Putamen (tissue), 1 donor: ENCODE measurements at places on chromosomes 4 and X.

GRCh38 chr4:153523164-153523796 is 57.1 kb downstream of the TMEM131L start:
- DNase-seq: no peak

DNA sequence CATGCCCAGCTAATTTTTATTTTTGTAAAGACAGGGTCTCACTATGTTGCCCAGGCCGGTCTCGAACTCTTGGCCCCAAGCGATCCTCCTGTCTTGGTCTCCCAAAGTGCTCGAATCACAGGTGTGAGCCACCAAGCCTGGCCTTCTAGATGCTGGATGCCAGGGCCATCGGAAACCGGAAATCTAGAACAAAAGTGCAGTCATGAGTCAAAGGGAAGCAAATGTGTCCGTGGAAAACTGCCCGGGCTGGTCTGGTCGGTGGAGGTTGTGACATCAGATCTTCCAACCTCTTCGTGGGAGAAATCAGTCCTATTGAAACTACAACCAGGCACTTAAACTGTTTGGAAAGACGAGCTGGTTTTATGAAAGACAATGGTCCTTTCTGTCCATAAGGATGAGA is 92.3 kb upstream of the SHOX start:
- DNase-seq: no peak

DNA sequence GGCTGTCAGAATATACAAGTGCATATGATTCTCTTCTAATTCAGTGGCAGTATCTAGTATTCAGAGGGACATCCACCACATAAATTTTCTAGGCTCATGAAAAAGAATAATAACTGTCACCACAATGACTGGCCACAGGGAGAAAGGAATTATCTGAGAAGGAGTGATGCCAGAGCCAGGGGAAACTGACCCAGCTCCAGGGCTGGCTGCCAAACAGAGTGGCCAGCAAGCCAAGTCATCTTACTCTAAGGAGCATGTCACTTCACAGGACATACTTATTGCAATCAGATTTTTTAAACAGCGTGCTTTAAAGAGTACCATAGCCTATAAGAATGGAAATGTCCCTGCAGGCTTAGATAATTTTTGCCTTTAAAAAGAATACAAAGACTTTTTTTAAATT is 5.8 kb upstream of the SEPTIN11 start:
- no peak for DNase-seq

- DNase-seq: no peak
Observed at GRCh38 chrX:56759736-56760409, 30.8 kb downstream of the NBDY start.

DNA sequence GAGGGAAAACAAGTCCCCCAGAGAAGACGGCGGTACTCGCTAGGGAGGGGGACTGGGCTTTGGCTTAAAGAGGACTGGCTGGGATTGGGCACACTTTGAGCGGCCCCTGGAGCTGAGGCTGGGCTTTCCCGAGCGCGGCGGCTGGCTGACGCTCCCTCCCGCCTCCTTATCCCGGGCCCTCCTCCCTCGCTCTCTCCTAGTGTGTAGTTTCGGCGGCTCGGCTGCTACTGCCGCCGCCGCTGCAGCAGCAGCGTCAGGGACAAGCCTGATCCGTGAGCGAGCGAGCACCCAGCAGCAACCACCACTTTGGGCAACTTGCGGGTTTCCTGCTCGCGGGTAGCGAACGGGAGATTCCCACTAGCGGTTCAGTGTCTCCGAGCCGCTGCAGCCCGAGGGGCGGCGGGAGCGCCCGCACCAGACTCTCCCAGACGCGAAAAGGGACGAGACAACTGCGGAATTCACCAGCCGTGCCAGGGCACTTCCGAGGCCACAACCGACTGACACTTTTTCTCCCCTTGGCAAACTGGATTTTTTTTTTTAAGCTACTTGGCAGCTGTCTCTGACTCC is 632 bp upstream of the PCDH7 start:
- DNase-seq: no peak

DNA sequence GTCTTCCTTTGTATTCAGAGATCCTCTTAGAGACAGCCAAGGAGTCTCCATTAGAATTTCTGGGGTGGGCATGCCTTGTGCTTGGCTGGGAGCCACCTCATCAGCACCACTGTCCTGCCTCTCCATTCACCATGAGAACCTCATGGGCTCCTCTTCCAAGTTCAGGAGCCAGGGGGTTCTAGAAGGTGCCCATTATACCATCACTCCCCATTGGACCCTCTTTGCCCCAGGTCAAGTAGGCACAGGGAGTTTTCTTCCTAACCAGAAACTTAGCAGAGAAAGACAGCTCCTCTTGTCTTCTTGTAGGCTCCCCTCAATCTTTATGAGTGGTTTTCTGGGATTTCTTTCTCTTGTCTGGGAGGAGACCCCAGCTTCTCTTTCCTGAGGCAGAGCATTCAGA is 31.1 kb downstream of the ASMT start:
- DNase-seq: no peak

- no peak for DNase-seq
Observed at GRCh38 chrX:13252726-13253125, 67.1 kb downstream of the ATXN3L start.

- DNase-seq: no peak
Observed at GRCh38 chr4:9859810-9860209, 78.4 kb downstream of the DRD5 start.

DNA sequence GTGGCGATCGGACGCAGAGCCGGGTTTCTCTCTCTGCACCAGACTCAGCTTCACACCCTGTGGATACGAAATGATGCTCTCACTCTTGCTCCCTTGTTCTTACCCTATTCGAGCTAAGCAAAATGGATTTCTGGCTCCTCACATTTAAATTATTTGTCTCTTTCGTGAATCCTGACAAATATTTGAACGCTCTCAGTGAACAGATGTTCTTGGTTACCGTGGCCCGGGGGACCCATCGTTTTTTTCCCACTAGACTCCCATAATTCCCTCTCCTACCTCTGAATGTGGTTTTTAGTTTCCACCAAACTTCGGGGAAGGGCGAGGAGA is 630 bp downstream of the SMARCA5 start:
- DNase-seq: no peak

DNA sequence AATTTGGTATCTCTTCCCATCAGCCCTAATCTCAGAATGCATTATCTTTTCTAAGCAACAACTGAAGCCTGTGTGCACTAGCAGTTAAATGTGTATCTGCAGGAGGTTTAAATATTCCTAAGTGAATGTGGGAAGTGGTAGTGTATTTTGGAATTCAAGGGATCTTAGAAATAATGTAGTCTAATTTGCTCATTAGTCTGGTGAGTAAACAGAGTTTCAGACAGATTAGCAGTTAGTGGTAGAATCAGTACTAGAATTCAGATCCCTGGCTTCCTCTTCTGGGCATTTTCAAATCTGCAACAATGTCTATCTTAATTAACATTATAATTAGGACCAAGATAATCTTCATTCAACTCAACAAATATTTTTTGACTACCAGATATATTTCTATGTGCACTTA is 11.7 kb upstream of the CXCL2 start:
- no peak for DNase-seq

DNA sequence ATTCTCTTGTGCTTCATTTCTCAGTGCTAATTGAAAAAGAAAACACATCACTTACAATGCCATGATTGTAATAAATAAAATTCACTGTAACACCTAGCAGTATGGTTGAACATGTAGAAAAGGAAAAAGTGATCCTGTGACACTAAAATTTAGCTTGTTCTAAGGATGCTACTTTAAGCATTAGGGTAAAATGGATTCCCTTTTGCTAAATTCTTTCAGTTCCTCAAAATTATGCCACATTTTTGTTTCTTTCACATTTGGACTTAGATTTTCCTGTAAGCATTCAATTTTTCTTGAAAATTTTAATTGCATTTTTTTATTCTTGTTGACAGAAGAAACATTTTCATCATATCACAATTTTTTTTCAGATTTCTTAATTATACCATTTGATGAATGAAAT is 19.4 kb downstream of the TET2 start:
- DNase-seq: no peak

DNA sequence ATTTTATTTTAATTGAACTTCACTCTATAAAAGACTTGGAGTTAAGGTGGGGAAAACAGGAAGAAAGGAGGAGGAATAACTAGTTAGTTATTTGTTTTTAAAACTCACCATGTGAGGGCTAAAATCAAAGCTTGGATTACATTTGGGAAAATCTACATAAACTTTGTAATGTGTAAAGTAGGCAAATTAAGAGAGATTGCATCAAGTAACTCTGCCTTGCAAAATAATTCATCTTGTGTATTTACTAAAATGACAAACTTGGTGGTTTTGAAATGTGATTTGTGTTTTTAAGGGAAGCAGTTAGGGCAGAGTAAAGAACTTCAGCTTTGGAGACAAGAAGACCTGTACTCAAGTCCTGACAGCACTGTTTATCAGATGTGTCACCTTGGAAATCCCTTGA is 43.3 kb upstream of the RASSF6 start:
- no peak for DNase-seq

GRCh38 chrX:134895805-134896581 is 94.8 kb upstream of the SMIM10 start:
- DNase-seq: no peak

DNA sequence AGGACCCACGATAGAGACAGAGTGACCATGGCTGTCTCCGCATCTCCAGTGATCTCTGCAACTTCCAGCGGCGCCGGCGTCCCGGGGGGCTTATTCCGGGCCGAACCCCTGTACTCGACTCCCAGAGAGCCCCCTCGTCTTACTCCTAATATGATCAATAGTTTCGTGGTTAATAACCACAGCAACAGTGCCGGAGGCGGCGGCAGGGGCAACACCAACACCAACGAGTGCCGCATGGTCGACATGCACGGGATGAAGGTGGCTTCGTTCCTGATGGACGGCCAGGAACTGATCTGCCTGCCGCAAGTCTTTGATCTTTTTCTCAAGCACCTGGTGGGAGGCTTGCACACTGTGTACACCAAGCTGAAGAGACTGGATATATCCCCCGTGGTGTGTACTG is 343 bp downstream of the DACH2 start:
- DNase-seq: no peak

- DNase-seq: no peak
Observed at GRCh38 chr4:22091906-22092305, 143.3 kb upstream of the KCNIP4 start.

GRCh38 chr4:41454423-41454822 is 83.5 kb upstream of the LIMCH1 start:
- DNase-seq: no peak

DNA sequence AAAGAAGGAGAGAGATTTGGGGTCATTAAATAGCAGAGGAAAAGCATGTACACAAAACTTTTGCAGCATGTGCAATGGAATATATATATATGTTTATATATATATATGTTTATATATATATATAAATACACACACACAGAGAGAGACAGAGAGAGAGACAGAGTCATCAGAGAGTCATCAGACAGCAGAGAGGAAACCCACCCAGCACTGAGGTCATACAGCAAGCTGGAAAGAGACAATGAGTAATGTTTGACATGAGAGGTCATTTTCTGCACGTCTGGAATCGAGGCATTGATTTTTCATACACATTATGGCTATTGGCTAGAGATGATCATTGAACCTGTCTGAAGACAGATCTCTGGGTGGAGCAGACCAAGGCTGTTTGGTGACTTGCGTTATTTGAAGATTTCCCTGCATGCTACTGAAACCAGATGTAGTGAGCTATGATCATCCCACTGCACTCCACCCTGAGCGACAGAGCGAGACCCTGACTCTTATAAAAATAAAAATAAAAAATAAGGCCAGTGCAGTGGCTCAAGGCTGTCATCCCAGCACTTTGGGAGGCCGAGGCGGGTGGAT is 48.8 kb upstream of the SHOX start:
- DNase-seq: no peak

GRCh38 chrX:123348468-123348867 is 164.4 kb downstream of the GRIA3 start:
- no peak for DNase-seq

- no peak for DNase-seq
Observed at GRCh38 chr4:10491401-10491800, 34.2 kb upstream of the ZNF518B start.

DNA sequence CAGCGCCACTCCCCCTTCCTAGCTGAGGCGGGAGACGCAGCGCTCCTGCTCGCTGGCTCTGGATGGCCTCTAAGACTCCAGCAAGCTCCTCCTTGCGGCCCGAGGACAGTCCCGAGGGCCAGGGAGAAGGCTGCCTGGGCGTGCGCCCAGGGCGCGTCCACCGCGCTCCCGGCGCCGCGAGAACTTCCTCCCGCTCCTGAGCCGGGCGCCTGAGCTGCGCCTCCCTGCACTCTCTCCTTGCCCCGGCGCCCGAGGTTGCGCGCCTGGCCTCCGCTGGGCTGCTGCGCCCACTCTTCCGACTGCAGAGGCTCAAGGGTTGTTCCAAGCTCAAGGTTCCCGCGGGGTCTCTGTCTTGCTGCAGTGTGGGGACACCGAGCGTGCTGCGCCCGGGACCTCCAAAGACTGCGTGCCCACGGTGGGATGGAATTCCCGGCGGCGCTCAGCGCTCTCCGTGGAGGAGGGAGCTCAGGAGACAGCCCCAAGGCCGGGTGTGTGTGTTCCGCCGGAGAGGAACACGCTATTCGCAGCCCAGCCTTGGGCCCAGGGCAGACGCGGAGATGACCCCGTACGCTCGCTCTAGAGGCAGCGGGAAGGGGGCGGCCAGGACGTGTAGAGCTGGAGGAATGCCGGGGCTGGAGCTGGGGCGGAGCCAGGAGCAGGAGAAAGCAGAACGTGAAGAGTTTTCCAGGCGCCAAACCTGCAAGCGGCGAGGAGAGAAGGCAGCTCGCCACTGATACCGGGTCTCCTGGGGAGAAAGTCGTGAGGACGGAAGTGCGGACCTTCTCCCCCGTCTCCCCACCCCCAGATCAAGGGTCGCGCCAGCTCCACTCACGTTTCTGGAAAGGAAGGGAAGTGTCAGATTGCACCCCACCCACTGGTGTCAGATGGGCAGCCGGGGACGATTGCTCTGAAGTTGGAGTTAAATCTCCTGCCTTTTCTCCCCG is at the start of gene ARHGAP6:
ARHGAP6 (minus strand) TSS at position 753 of the 944 bp plus-strand sequence. CDS start 1,092 bp downstream, outside the sequence.
- DNase-seq: no peak

- DNase-seq: peak; percentile 56
Observed at GRCh38 chr4:26787461-26788340, 72.9 kb upstream of the STIM2 start.

DNA sequence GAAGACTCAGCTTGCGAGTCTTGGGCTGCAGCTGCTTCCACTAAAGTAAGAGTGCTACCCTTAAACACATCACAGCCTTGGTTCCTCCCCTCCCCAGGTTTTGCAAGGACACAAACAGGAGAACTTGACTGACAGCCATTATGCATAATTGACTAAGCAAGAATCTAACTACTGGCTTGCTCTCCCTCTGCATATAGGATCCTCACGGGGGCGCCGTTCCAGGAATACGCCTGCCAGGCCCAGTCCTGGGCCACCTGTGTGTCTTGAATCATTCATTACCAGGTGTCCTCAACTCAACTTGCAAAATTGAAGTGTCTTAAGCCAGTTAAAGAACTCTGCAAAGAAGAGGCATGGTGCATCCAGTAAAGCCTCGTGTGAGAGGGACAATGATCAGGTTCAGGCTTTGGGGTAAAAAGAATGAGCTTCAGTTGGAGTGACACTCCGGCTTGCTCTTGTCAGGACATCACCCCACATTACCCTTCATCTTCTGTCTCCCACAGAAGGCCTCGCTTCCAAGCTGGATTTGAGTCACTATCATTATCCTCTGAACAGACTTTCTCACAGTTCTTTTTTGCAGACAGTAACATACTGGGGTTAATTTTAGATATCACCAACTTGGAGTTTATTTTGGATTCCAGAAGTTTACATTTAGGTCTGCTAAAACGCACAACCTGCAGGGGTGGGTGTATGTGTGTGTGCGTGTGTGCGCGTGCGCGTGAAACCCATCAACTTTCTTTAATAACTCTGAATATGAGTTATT is 273.5 kb upstream of the HS3ST1 start:
- DNase-seq: no peak
